ENCODE measurements at places on chromosomes 11 and 22.

DNA sequence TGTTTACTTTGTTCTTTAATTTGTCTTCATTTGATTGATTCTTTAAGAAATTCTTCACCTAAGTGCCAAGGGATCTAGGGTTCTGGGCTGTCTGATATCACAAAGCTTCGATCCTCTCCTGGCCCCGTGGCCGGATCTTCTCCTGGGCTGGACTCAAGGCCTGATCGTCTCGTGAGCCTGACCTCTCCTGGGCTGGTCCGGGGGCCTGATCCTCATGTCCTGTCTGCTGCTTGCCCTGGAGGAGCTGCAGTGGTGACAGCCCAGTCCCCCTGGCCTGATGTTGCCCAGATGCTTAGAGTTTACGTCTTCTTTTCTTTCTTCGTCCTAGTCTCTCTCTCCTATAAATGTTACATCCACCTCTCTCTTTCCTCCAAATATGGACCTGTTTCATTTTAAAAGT is 3.3 kb downstream of the NADSYN1 start:
- DNase-seq: no peak

DNA sequence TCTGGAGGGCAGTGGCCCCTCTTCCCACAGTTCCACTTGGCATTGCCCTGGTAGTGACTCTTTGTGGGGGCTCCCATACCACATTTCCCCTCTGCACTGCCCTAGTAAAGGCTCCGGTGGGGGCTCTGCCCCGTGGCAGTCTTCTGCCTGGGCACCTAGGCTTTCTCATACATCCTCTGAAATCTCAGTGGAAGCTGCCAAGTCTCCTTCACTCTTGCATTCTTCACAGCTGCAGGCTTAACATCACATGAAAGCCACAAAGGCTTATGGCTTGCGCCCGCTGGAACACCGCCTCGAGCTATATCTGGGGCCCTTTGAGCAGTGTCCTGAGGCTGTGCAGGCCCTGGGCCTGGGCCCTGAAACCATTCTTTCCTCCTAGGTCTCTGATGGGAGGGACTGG is 25.3 kb downstream of the PLEKHB1 start:
- no peak for DNase-seq

- DNase-seq: no peak
Observed at GRCh38 chr11:70836071-70836470, 416.3 kb downstream of the SHANK2 start.

GRCh38 chr22:21587803-21588611 is 20.5 kb downstream of the UBE2L3 start:
- no peak for DNase-seq

DNA sequence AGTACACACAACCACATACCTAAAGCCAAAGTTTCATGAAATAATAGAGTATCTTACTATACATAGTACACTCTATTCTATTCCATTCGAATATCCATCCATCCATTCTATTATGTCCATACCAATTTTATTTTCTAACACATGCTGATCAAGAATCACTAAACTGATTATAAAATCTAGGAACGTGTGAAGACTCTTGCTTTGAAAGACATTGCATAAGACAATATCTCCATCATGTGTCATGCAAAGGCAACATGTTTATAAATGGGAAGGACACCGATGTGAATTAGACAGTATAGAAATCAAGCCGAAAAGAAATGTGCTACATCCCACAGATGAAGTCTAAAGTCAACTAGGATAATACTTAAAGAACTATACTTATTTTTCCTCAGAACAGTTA is 1561.5 kb upstream of the TENM4 start:
- no peak for DNase-seq

Data from CD4-positive, alpha-beta T cell treated with Interleukin-12 subunit alpha and Interleukin-12 subunit beta, for 1 hour (primary cell).